ENCODE measurements at places on chromosomes 6 and 20. TPM values are rescaled to one million over a fixed set of nuclear protein-coding genes. Genes with fewer than 3 reads are reported as not detected.

HMGCLL1 gene
- 14.6 TPM for total RNA-seq

ROS1 gene
- not detected for total RNA-seq

TMEM14B gene
- 78.7 TPM for total RNA-seq

PRDM13 gene
- not detected for total RNA-seq

SUN5 gene
- total RNA-seq = not detected

PAK1IP1 gene
- total RNA-seq = 16.8 TPM

TCF15 gene
- 0.42 TPM for total RNA-seq

All from urinary bladder (tissue), 4 donors.